ENCODE measurements at places on chromosomes 4 and X.

GRCh38 chr4:6733358-6734164, 17.6 kb downstream of the BLOC1S4 start:
- DNase-seq = no peak

DNA sequence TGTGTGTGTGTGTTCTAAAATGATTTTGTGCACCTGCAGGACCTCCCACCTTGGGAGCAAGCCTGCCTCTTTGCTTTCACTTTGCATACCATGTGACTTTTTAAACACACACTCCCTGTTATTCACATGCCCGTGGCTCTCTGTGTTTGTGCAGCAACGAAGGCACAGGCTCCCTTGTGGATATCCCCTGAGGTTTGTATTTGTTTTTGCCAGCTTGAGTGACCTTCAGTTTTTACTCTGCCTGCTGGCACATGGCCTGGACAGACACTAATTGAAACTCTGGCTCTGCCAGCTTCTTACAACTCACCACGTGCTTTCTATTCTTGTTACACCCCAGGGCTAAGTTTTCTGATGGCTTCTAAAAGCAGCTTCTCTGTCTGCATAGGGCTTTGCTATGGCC, 885.8 kb downstream of the SH3BGRL start:
- DNase-seq = no peak

- DNase-seq = no peak
Observed at GRCh38 chrX:123988423-123989111, 27.1 kb downstream of the STAG2 start.

GRCh38 chr4:1008840-1009541, 2.4 kb upstream of the FGFRL1 start:
- no peak for DNase-seq

DNA sequence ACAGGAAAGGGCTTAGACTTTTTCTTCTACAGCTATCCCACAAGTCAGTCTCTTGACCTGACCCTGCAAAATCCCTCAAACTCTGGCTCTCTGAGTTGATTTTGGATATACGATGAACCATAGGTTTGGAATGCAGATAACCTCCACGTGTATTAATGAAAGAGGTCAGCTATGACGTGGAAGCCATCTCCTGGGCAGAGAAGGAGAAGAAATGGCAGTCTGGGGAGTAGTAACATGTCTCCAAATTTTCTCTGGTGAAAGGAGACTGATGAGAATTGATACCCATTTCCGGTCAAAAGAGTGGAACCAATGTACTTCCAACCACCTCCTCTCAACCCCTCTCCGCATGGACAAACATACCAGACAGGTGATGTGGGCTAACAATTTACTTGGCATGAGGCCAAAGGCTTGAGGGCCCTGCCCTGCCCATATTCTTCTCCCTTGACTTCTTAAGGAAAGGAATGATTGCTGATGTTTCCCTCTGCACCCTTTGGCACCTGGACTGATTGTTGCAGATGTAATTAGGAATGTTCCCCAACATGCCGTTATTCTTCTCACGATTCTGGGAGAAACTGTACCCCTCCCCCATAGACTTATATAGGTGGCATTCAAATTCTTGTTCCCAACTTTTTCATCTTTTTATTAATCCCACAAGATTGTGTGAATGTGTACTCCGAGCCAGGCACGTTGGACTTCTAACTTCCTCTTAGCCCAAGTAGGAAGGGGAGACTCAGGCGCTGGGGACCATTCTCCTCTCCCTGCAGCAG, 580 bp upstream of the PLS3 start:
- DNase-seq = no peak

DNA sequence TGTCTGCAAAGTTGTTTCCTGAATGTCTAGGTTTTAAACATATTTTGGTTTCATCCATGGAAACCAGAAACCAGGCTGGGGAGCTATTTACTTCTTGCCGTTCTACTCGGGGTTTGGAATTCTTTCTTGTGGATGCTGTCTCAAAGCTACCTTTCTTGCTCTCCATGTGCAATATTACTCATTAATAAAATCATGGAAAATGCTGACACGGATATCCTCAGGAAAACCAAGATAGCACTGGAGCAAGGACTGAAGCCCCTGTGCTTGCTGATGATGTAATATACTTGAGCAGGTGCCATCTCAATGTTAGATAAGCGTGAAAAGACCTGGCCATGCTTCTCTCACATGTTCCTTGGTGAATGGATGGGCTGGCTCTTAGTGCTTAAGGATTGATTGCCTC, 41.5 kb upstream of the HPF1 start:
- no peak for DNase-seq

DNA sequence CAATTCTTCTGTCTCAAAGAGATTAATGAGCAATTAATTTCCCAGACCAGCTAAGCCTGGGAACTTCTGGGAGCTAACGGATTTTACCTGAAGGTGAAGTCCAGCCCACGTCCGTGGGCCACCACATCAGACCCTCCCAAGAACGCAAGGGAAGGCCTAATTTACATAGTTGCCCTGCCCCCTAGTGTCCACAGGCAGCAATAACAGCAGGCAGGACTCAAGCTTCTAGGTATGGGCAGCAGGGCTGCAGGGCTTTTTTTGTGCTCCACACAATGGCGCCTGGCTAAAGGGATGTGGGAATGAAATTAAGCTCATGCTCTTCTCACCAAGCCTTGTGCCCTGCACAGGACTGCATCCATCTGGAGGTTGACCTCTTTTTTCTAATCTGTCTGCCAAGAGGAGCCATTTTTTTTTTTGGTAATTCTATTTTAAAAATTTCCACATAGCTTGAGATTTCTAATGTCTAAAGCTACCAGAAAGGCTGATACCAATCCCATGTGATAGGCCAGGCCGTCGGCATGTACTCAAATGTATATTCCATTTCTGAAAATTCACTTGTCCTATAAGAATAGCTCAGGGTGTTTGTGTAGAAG, 111.9 kb upstream of the TMEM164 start:
- DNase-seq = no peak

- no peak for DNase-seq
Observed at GRCh38 chr4:172514801-172515200, 653.8 kb upstream of the GALNT7 start.

DNA sequence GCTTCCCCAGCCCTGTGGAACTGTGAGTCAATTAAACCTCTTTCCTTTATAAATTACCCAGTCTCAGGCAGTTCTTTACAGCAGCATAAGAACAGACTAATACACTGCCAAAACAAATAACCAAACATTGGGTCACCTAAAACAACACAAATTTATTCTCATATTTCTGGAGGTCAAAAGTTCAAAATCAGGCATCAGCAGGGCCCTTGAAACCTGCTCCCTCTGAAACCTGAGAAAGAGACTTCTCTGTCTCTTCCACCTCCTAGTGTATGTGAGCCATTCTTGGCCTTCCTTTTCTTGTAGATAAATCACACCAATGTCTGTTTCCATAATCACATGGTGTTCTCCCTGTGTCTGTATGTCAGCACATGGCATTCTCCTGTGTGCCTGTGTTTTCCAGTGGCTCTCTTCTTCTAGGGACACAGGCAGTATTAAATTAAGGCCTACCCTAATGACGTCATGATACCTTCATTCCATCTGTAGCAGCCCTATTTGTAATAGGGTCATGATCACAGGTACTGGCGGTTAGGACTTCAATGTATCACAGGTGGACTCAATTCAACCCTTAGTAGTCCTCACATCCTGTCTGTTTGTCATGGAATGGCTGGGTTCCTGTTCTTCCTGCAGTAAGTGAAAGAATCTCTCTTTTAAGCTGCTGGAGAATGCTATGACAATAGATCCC, 147.3 kb upstream of the CLNK start:
- no peak for DNase-seq

GRCh38 chrX:40550066-40550465, 30.7 kb upstream of the ATP6AP2 start:
- DNase-seq = no peak

DNA sequence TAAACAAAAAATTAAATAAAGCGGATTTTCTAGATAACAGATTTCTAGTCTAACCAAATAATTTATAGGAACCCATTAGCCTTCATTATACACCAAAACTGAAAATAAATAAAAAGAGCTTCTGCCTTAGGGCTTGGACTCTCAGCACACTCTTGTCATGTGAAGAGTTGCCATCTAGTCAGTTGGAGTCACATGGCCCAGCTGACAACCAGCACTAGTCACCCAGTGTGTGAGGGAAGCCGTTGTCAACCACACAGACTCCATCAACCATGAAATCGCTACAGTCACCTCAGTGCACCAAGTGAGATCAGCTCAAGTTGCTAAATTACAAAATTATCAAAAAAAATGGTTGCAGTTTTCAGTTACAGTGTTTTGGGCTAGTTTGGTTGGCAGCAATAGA, 470.0 kb downstream of the GASK1B start:
- DNase-seq = no peak

GRCh38 chr4:5474756-5475155, 233.6 kb downstream of the EVC2 start:
- no peak for DNase-seq

GRCh38 chr4:125765941-125766340, 451.2 kb downstream of the FAT4 start:
- DNase-seq = no peak

GRCh38 chr4:183757060-183757459, 98.0 kb downstream of the TRAPPC11 start:
- DNase-seq = no peak

DNA sequence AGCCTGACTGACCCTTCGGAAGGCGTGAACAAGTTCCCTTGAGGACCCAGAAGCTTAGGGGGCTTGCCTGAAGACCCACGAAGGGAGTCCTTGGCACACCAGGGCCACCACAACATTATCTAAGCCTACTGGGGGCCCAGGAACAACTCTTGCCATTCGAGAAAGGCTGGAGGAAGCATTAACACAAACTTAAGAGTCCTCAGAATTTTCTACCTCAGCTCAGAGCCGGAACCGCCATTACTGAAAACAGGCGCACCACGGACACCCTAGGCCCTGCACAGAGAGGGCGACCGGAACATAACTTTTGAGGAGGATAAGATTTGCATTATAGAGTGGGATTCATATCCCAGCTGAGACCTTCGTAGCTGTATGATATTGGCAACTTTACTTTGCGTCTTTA, 229.1 kb downstream of the ADAM29 start:
- no peak for DNase-seq

DNA sequence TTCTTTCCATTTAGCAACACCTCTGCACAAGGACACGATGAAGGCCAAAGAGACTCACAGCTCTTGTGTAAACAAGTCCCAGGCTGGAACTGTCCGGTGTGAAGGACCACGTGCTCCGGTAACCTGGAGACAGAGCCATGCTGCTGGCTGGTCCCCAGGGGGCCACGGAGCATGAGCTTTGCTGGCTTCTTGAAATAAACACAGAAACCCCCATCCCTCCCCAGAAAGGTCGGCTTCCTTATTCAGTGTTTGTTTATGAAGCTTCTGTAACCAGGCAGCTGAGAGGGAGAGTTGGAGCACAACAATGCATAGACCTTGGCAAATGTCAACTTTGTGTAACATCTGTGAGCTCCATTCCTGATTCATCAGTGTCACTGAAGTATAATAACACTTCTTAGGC, 109.4 kb downstream of the GPR143 start:
- no peak for DNase-seq

GRCh38 chrX:46582966-46583365, 9.4 kb downstream of the CHST7 start:
- DNase-seq = peak; percentile 78
